Trophoblast cell (in vitro differentiated cells and primary cell): ENCODE measurements at places on chromosomes 11 and 22.

- DNase-seq: no peak
Observed at GRCh38 chr11:48005831-48006270, 25.5 kb downstream of the PTPRJ start.

DNA sequence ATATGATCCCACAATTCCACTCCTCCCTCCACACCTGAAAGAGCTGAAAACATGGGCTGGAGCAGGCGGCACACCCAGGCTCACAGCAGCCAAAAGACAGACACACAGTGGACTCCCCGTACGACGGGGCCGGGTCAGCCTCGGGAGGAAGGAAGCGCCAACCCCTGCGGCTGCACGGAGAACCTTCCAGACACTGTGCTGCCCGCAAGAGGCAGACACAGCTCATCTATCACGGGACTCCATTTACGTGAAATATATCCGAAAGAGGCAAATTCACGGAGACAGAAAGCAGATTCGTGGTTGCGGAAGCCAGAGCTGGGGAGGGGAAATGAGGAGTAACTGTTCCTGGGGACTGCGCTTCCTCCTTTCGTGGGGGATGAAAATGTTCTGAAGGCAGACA, 165.0 kb downstream of the BRD1 start:
- no peak for DNase-seq

- no peak for DNase-seq
Observed at GRCh38 chr11:131693756-131694155, 323.3 kb downstream of the NTM start.

- peak; percentile 51 for DNase-seq
Observed at GRCh38 chr11:11787305-11788062, 54.3 kb upstream of the USP47 start.

DNA sequence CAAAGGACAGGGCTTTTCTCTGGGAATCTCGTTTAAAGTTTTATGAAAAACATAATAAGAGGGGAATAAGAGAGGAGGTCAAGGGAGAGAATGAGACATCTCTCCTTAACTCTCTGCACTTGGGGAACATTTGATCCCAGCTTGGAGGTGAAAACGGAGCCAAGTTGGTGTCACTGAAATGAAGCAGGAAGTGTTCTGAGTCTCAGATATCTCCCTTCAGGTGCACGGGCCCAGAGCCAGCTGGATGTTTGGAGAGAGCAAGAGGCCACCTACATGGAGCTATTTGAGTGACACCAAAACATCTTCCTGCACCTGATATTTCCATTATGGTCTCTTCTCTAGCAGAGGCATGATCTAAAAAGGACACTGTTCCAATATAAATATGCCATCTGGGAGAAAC, 85.7 kb downstream of the BLID start:
- DNase-seq: no peak

- DNase-seq: no peak
Observed at GRCh38 chr22:24954114-24954463, 1.6 kb downstream of the KIAA1671 start.

DNA sequence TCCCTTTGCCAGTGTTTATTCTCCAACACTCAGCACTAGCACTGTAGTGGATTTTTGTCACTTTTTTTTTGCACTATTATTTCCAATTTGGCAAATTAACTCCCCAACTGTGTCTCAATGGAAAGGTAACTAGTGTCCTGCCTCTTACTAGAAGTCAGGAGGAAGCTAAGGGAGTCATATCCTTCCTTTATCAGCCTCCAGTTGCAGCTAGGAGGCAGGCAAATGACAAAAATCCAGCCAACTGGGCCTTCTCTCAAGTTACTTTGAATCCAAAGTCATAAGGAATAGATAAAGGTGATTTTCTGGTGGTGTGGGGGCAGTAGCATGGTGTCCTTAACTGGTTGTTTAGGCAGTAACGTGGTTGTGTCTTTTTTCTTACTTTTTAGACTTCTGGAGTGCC, 15.6 kb upstream of the P4HA3 start:
- DNase-seq: no peak

DNA sequence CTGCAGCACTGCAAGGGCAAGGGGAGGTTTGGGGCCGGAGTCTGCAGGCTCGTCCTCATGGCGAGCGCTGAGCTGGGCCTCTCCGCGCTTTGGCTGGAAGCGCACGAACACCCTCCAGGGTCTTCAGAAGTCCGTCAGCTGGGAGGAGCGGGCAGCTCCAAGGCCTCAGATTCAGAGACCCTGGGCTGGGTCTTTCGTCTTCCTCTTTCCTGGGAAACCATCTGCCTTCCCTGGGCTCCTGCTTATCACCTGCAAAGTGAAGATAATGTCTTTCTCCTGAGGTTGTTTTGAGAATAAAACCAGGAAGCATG, 525.6 kb downstream of the BRD1 start:
- no peak for DNase-seq

- no peak for DNase-seq
Observed at GRCh38 chr22:46985507-46985882, 223.0 kb downstream of the TBC1D22A start.

GRCh38 chr11:94312339-94312738, 8.0 kb downstream of the IZUMO1R start:
- DNase-seq: no peak

DNA sequence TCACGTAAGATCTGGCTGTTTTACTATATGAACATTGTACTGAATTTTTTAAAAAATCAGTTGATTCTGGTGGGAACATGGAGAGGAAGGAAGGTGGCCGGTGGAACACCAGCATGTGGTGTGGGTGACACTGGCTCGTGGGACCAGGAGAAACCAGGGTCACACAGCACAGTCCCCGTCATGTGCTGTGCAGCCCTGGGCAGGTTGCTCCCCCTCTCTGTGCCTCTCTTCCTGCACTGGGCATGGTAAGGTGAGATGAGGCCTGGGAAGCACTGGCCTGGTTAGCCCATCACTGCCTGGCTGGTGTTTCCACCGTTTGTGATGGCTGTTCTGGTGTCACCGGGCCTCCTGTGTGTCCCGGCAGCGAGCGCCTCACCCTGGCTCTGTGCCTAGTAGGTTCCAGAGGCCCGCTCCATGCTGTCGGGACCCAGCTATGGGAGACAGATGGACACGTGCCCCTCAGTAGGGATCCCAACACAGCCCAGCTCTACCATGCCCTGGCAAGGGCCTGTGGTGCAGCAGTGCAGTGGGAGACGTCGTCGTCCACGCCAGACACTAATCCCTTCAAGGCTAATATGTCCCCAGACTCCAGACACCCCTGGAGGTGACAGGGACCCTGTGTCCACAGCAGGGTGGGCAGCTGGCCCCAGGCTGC, 88.2 kb upstream of the LINC01488 start:
- no peak for DNase-seq

GRCh38 chr22:33006220-33006954, 51.8 kb downstream of the SYN3 start:
- DNase-seq: no peak

DNA sequence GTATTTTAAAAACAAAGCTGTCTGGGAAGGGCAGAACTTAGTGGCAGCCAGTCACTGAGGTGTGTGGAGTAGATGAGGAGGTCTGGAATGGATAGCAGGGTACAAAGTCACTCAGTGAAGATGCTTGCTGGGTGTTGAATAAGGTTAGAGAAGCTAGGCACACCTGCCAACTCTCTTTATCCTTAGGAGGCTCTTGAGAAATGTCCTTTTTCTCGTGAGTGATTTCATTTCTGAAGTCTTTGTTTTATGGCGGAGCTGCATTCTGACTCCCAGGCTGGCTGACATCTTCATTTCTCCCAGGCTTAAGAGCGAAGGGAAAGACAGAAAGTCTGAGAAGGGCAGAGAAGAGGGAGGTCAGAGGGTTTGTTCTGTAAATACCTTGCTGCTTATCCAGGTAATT, 31.0 kb downstream of the CECR2 start:
- DNase-seq: no peak

DNA sequence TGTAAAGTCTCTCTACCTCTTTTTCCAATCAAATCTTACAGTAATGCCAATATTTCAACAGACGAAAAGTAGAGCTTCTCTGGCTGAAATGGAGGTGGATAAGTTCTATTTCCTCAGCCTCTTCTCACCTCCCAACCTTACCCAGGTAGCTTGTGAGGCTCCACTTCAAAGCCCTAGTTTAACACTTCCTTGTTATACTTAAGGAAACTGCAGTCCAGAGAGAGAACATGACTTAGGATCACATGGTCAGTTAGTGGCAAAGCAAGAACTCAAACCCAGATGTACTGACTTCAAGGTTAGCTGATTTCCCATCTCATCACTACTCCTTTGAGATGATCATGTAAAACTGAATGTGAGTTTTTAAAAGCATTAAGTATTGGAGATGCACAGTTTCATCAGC, 32.5 kb downstream of the PAK1 start:
- DNase-seq: no peak

DNA sequence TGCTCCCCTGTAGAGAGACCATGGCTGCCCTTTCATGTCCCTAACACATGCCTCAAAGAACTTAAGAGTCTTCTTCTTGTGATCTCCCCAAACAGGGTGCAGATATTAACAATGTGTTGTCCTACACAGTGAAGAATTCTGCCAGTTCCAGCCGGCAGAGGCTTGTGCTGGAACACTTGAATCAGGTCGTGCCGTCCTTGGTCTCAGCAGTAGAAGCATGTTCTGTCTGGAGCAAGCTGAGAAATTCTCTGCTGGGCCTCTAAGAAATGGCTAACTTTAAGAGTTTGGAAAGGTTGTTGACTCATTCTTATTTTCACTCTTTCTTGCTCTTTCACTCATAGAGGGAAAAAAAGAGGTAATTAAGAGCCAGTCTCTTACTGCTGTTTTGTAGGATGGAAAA, 71.1 kb upstream of the SLC25A18 start:
- DNase-seq: no peak

DNA sequence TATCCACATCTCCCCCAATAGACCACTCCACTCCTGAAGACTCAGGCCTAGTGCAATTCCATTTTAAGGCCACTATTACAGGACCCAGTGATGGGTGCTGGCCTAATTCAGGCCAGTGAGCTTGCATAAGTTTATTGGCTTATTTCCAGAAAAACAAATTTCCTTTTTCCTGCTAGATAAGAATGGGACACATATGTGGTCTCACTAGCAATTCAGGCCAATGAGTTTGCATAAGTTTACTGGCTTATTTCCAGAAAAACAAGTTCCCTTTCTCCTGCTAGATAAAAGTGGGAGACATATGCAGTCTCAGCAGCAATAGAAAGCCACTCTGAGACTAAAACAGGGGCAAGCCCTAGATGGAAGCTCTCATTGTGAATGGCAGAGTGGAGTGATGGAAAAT, 22.4 kb downstream of the ADM start:
- no peak for DNase-seq

DNA sequence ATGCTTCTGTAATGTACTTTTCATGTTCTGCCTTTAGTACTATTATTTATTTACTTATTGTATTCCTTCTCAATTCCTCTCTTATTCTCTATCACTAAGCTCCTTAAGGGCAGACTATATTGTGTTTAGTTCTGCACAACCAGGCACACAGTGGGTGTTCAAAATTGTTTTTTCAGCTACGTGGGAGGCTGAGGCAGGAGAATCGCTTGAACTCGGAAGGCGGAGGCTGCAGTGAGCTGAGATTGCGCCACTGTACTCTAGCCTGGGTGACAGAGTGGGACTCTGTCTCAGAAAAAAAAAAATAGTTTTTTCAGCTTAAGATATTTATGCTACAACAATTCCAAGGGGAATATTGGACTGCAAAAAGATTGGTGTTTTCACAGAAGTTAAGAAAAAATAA, 17.4 kb upstream of the DDX17 start:
- DNase-seq: no peak

GRCh38 chr11:72842126-72842525, 27.9 kb downstream of the ATG16L2 start:
- DNase-seq: no peak

- DNase-seq: peak; percentile 5
Observed at GRCh38 chr22:32932176-32932575, 126.0 kb downstream of the SYN3 start.

- no peak for DNase-seq
Observed at GRCh38 chr11:96715208-96715607, 325.4 kb downstream of the JRKL start.

- peak; percentile 33 for DNase-seq
Observed at GRCh38 chr22:26476705-26477340, 6.8 kb downstream of the HPS4 start.

DNA sequence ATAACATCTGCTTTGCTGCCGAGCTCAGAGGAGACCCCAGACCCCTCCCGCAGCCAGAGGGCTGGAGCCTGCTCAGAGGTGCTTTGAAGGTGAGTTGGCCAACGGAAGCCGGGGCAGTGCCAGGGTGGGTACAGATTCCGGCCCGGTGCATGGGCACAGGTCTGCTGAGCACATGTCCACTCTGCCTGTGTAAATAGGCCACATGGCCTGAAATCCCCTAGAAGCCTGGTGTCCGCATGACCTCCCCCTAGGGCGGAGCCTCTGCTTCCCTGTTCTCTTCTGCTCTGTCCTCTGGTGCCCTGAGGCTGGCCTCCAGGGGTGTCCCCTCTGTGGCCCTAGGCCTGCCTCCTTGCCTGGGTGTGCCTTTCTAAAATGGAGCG, 19.6 kb upstream of the TXNRD2 start:
- no peak for DNase-seq

GRCh38 chr11:47324520-47324919, 28.0 kb downstream of the MYBPC3 start:
- no peak for DNase-seq

GRCh38 chr11:12517306-12517705, 139.9 kb downstream of the PARVA start:
- DNase-seq: no peak
